Effector CD8-positive, alpha-beta T cell (primary cell): ENCODE measurements at places on chromosomes 4 and X.

DNA sequence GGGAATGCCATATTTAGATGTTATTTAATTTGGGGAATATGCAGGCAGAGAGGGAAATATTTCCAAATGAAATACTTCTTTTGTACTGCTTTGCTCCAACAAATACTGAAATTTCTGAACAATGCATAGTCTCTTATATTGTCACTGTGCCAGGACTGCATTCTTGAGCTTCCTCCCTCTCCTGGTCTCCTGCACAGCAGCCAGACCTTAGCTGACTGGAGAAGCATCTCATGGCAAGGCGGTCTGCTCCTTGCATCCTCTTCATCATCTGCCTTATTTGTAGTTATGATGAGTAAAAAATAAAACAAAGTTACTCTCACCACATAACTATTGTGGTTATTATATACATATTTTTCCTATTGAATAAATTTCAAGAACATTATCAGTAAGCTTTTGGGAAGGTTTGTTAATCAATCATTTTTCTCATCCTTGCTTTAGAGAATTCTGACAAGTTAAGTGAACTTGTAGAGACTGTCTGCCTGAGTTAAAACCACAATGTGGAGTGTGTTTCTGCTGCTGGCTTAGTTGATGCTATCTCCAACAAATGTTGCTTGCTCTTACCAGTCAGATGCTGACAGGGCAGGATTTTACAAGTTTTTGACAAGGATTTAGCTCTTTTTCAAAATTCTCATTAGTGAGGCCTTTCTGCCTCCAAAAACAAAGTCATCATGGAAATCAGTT lies 153.6 kb downstream of the SOWAHB start:
- DNase-seq = no peak

GRCh38 chr4:155999725-156000124 lies 46.1 kb upstream of the CTSO start:
- DNase-seq = no peak

DNA sequence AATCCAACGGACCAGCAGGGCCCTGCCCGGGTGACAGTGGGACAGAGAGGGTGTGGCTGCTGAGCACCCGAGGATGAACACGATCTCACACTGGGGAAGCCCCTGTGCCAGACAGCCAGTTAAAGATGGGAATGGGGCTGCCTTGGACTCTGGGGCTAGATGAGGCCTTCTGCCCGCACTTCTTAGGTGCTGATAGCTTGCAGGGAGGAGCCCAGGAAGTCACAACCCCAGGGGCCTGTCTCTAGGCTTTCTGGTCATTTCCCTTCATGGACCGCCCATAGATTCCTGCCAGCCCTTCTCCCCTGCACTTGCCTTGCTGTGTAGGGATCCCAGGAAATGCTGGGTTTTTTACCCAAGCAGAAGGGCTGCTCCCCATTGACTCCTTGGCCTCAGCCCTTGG lies 6.2 kb downstream of the ZNF275 start:
- DNase-seq = no peak

GRCh38 chrX:87338510-87338909 lies 179.1 kb upstream of the KLHL4 start:
- no peak for DNase-seq

DNA sequence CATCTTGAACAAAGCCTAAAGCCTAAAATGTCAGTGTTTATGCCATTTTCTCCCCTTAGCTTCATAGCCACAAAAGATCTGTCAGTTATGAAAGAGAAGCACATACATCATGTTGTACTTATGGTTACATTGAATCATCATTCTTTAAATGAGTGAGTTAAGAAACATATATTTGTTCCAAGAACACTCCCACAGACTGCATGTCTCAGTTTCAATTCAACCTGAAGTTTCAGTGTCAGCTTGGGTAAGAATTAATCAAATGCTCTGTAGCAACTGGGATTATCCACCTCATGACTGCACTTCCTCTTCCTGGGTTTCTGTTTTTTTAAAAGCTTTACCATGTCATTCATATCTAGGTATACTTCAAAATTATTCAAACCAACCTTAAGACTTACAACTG lies 3.9 kb upstream of the TMPRSS11B start:
- DNase-seq = no peak

DNA sequence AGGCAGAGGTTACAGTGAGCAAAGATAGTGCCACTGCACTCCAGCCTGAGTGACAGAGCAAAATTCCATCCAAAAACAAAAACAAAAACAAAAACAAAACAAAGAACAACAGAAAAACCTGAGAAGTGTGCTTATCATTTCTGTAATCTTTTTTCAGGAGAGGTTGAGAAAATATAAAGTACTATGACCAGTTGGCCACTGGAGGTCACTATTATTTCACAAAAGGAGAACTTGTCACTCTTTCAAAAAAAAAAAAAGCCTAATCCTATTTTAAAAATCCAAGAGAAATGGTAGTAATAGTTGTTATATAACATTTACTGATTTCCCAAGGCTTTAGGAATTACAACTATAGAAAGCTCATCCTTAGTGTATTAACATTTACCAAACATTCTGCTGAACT lies 24.9 kb upstream of the RNF150 start:
- no peak for DNase-seq
